ENCODE measurements at places on chromosomes 2 and 18.

DNA sequence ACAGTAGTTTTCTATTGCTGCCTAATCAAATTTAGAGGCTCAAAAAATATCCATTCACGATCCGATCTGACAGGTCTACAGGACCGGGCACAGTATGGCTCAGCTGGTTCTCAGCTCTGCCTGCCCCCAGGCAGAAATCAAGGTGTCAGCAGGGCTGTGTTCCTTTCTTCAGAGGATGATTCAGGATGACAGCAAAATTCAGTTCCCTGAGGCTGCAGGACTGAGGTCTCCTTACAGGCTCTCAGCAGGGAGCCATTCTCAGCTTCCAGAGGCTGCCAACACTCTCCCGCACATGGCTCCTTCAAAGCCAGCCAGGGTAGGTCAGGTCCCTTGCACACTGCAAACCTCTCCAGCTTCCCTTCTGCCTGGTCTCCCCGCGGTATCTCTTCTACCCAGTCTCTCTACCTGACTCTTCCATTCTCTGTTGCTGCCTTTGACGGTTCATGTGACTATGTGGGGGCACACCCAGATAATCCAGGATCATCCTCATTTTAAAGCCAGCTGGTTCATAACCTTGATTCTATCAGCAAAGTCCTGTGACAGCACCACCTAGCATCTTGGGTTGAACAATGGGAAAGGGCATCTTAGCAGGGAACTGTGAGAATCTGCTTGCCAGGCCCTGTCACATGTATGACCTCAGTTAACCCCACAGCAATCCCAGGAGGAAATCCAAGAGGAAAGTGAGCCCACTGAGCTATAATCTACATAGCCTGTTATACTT, 50.4 kb downstream of the UXS1 start:
- DNase-seq, result no peak

GRCh38 chr18:8400193-8400752, 209.0 kb upstream of the RAB12 start:
- no peak for DNase-seq

DNA sequence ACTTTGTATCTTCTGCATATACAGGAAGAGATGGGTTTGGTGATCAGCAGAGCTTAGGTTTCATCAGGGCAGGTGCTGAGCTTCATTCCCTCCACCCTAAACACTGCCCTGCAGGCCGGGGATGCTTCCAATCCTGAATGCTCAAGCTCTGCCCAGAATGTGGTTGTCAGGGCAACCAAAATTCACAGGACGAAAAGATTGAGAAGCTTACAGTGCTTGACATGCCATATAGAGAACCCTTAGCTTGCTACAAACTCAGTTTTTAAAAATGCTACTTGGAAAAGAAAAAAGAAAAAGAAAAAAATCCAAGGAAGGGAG, 65.6 kb downstream of the SH3RF3 start:
- DNase-seq, result no peak

DNA sequence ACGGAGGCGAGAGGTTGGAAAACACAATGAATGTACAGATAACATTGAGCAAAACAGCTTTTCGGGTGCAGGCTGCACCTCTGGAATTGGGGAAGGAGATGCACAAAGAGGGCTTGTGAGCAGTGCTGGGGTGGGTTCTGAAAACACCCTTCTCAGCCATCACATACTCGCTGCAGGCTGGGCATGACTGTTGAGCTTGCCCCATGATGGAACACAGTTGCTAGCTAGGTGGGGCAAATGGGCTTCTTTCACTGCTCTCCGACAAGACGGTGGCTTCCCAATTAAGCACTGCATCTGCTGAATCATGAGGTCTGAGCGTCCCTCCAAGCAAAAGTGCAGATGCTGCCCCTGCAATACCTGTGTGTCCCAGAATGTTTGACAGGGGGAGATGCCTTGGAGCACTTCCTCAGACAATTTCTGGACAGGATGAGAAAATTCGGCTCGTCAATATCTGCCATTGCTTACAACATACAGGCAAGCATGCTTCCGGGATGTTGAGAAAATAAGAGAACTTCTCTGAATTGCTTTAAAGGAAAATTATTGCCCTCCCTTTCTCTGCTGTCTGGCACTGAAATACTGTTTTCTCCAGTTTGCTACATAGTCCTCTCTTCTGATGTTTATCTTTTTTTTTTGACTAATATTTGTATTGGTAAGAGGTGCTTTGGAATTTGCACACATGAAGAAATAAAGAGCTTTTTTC, 77.3 kb upstream of the SH3BP4 start:
- no peak for DNase-seq

DNA sequence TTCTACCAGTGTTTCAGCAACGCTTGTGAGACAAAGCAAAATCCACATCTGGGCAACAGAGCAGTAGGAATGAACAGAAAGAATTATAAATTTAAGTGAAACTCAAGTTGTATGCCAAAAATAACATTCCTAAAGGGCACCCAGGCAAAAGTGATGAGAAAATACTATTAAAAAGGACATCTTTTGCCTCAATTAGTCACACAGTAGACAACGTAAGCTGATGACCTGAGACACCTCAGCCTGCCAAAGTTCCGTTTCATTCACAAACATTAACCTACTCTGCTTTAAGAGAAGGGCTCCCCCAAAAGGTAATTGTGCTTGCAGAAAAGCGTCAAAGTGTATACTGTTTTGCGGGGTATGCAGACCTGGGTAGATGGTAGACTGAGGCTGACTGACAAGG, 7.2 kb downstream of the HDLBP start:
- DNase-seq, result no peak

GRCh38 chr2:1677821-1678165, 66.5 kb downstream of the PXDN start:
- DNase-seq, result no peak

DNA sequence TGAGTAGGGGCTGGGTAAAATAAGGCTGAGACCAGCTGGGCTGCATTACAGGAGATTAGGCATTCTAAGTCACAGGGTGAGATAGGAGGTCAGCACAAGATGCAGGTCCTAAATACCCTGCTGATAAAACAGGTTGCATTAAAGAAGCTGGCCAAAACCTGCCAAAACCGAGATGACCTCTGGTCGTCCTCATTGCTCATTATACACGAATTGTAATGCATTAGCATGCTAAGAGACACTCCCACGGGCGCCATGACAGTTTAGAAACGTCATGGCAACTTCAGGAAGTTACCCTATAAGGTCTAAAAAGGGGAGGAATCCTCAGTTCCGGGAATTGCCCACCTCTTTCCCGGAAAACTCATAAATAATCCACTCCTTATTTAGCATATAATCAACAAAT, 132.2 kb downstream of the ARL4C start:
- no peak for DNase-seq

GRCh38 chr2:20352581-20353216, 2.1 kb upstream of the PUM2 start:
- no peak for DNase-seq

DNA sequence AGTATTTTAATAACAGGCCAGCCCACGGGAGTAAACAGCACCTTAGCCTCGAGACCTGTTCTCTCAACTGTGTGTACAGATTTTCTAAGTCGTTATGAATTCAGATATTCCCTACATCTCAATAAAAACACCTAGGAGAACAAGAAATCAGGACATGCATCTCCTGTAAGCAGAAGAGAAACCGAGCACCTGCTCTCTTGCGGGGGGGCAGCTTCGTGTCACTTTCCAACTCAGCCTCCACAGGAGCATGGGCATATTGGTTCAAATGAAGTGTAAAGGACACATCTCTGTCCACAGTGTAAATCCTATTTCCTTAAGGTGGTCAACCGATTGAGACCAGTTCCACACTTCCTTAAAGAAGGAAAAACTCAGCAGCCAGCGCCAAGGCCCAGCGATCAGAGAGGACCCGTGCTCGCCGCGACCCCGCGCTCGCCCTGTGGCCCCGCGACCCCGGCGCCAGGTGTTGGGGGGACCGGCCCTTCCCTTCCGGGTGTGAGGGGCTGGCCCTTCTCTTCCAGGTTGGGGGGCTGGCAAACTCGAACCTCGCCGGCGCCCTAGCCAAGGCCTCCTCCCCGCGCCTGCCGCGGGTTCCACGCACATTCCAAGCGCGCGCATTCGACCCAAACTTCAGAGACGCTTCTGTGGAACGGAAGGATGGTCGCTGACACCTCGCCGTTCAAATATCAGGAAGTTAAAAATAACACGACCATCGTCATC, 652 bp downstream of the SH3YL1 start:
- no peak for DNase-seq

- no peak for DNase-seq
Measured at GRCh38 chr2:54560146-54560881, 104.2 kb downstream of the SPTBN1 start.

- DNase-seq, result no peak
Measured at GRCh38 chr2:36466135-36466534, 110.6 kb downstream of the CRIM1 start.

GRCh38 chr2:39124000-39124745, 3.3 kb upstream of the SOS1 start:
- peak; percentile 96 for DNase-seq

DNA sequence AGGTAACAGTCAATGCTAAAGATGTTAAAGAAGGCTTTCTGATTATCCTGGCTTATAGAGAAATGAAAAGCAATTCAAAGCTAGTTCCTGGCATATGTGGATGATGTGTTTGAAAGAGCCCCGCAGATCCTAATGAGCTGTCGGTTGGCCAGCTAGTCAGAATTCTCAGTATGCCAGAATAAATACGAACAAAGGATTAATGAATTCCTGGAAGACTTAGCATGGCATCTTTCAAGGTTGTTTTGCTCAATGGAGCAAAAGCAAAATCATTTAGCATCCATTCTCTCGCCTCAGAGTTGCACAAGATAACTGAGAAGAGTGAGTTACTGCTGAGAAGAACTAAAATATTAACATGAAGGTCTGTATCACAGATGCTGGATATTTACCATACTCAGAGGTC, 307.6 kb downstream of the RIT2 start:
- no peak for DNase-seq

DNA sequence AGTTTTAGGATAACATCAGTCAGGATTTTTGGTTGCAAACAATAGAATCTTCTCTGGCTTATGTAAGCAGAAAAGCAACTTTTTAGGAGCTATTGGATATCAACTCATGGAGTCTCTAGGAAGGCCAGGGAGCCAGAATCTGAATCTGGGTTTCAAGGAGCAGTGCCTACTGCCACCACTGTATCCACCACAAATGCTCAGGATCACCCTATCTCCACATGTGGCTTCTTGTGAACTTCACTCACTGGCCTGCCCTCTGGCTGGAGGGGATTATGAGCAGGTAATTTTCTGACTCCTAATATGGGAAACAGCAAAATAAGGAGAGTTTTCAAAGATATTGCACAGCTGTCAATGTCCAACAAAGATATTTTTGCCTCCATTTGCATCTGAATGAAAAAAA, 142.9 kb downstream of the PKP4 start:
- DNase-seq, result no peak

GRCh38 chr18:49878015-49878414, 64.7 kb upstream of the ACAA2 start:
- DNase-seq, result no peak

DNA sequence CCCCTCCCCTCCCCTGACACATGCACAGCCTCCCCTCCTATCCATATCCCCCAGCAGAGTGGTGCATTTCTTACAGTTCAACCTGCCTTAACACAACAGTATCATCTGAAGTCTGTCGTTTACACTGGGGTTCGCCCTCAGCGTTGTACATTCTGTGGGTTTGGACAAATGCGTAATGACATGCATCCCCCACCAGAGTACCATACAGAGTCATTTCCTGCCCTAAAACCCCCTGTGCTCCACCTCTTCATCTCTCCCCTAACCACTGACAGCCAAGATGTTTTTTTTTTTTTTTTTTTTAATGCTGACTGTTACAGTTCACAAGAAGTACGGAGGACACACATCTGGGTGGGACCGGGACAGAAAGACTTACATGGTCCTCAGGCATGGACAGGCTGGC, 22.6 kb downstream of the POMC start:
- no peak for DNase-seq

DNA sequence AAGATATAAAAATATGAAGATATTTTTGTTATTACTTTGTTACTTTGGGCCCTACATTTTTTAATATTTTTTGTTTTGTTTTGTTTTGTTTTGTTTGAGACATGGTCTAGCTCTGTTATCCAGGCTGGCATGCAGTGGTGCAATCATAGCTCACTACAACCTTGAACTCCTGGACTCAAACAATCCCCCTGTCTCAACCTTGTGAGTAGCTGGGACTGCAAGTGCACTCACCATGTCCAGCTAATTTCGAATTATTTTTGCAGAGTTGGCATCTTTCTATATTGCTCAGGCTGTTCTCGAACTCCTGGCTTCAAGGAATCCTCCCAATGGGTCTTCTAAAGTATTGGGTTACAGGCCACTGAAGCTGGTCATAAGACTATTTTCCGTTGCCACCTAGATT, 603.6 kb upstream of the PIK3C3 start:
- no peak for DNase-seq
